ENCODE measurements at places on chromosomes 2 and 18.

DNA sequence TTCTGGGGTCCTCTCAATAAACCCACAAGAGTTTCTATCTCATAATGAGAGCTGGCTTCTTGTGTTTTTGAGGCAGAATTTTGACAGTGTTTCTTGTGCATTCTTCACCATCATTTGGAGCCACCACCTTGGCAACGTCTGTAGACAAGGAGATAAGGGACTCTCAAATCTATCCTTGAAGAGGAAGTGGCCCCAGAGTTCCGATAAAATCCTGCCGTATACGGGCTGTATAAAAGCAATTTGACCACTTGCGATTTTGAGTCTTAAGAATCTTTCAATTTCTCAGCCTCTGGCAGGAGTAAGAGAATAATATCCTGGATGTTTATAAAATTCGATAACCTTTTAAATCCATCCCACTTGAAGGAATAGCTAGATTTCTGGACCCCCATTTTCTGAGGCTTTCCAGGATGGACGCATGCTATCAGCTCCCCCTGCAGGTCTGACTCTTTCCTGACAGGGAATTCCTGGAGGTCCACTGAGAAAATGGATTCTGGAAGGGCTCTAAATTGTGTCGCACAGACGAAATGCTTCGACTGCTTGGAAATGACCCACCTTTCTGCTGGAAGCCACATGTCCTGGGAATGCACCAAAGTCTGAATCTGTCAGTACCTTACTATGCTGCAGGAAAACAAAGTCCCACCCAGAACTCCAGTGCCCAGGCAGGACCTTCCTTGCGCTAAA lies 54.1 kb downstream of the E2F6 start:
- no peak for DNase-seq

GRCh38 chr18:58723810-58724602 lies 52.7 kb downstream of the MALT1 start:
- DNase-seq, result no peak

DNA sequence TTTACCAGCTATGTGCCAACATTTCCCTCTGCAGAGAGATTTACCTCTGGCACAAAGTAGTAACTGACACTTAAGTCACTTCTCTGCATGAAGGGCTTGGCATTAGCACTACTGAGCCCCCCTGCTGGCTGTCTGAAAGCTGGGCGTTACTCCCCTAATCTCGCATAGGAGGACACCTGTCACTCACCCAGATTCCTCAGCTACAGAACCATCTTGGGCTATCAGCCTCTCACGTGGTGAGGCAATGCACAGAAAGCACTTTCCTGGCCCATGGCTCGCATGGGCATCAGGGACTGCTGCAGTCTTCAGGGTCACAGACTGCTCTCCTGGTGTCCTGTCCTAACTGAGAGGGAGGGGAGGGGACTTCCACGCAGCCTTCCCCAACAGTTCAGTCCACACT lies 12.0 kb downstream of the SERPINE2 start:
- DNase-seq, result no peak

- DNase-seq, result no peak
Observed at GRCh38 chr2:94956797-94957391, 68.6 kb upstream of the MAL start.

DNA sequence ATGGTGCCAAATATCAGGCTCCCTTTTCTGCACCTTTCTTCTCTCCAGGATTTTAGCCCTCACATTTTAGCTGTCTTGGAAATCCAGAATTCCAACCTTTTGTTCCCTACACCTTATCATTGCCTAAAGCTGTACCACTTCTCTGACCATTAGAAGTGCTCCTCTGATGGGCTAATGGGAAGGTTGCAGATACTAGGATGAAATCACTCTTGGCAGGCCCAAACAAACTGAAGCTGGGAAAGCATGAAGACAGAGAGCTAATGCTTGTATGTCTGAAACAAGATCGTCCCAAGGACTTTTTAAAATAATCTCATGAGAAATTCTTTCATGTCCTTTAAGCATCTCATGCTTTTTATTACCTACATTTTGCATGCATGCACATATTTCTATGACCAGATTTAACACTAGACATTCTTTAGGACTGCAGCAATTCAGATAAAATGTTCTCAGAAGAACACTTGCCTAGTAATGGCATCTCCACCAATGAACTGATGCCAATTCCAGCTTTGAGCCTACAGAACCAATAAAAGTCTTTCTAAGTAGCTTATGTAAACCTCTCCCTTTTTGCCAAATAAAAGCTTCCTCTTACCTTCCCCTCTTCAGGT lies 98.4 kb upstream of the OSR1 start:
- no peak for DNase-seq

DNA sequence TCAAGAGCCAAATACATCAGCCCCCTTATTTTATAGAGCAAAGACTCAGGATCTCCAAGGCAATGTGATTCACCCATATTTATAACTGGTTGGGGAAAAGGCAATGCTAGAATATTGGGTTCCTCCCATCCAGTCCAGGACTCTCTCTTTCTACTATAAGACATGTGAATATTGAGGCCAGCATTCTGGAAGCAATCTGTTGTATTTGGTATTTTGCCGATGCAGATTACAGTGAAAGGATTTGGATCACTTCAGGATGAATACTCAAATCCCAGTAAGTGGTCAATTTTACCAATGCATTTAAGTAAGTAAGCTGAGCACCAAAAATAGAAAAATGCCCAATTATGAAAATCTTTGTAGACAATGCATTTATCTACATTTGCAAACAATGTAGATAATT lies 1834.7 kb upstream of the PIK3C3 start:
- no peak for DNase-seq

DNA sequence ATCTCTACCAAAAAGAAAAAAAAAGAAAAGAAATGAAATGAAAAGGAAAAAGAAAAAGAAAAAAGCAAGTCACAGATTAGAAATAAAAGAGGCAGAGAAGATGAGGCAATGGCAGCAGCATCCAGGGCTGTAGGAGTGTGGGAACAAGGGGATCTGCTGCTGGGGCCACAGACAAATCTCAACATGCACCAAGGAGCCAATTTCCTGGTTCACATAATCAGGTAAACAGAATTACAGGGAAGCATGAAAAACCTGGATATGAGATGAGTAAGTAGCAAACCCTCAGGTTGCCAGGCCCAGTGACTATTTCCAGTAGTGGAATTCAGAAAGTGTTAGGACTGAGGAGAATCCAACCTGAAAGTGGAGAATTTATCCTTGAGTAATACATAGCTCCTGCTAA lies 77.4 kb upstream of the ARHGAP28 start:
- no peak for DNase-seq

DNA sequence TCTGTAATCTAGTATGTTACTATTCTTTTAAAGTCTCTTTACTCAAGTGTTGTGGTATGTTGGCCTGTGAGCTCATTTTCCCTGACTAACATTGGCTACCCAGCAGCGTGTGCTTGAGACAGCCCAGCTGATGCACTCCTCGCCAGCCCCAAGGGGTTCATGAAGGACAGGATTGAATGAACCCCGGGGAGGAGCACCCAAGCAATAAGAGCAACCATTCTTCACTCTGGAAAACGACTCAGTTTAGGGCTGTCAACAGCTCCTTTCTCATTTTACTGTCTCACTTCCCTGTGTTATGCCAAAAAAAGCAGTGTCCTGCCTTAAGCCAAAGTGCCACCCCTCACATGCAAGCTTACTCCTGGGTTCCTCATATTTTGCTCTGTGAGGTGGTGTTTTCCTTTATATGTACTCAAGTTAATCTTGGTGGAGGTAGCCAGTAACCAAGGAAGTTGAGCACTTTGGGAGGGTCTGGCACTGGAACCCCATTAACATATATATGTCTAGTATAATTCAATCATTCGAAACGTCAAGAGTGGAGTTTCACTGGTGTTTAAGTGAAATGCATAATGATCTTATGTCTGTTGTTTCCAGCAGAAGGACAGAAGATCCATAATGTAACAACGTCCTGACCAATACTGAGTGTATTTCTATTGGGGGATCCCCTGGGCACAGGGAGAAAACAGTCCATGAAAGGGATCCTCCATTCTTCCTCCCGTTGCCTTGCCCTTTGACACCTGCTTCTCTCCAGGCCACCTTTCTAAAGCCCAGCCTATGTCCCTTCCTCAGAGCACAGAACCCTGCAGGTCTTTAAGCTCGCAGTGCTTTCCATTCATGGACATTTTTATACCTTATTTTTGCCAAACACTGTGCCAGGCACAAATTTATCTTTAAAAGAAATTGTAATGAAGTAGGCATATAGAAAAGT lies 43.2 kb downstream of the ATIC start:
- DNase-seq, result no peak

Data from fibroblast of skin of left quadriceps (primary cell).